ENCODE measurements at places on chromosomes 2 and 18.

DNA sequence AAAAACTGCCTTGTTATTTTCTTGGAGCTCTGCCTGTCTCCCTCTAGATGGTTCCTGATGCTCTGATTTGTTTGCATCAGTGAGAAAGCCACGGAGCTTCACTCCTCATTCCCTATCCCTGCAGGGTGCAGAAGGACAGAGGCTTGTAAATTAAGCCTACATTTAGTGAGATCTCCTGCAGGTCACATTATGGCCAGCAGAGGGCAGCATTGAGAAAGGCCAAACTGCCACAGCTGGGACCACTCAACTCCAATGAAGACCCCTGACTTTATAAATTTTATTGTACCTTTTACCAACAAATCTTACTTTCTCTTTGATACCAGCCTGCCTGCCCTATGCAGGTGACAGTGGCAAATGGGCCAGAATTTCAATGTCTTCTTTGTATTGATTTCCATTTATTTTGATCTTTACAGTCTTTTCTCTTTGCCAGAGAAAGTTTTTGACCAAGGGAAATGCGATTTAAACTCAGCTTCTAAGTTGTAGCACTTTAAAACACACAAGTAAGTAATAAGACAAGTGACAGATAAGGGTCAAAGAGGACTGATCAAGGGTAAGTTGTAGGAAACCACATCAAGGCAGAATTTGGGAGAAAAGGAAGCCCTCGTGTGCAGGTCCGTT is 1029.1 kb upstream of the KLHL29 start:
- DNase-seq = peak; percentile 11

GRCh38 chr18:25350489-25351251 is 1.3 kb downstream of the ZNF521 start:
- DNase-seq = peak; percentile 5

- DNase-seq = no peak
These were observed 653.0 kb upstream of the CHAC2 start for GRCh38 chr2:53114582-53114981.

DNA sequence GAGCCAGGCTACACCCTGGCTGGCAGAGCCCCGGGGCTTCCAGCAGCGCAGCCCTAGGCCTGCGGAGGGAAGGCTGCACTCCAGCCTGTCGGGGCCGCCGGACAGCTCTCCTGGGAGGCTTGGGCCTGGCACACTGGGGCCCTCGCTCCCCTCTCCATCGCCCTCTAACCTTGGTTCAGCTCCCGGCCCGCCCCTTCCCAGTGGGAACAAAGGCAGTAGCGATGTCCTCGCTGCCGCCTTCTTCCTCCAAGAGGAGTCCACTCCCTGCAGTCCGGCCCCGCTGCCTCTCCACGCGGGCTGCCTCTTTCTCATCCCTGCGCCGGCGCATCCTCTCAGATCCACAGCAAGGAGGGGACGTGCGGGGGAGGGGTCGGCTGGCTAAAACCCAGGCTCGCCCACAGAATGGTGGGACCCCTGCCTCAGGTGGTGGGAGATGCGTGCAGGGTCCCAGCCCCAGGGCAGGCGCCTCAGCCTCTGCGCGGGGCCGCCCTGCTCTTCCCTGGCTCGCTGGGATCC is 138.1 kb downstream of the TWIST2 start:
- no peak for DNase-seq

- DNase-seq = no peak
These were observed 39.4 kb upstream of the ASB1 start for GRCh38 chr2:238387332-238387731.

DNA sequence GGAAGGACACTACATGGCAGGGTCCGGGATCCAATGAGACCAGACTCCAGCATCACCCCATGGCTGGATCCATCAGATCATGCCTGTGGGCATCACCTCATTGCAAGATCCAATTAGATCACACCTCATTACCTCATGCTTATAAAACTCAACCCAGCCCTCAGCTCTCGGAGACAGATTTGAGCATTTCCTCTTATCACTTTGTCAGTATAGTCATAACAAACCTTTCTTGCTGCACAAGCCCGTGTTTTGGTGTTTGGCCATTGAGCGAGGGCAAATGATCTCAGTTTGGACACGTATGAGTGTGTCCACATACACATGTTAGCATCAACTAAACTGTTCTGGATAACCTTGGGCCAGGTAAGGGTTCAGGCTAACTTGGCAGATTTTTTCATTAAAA is 58.8 kb downstream of the CCDC195 start:
- DNase-seq = no peak

DNA sequence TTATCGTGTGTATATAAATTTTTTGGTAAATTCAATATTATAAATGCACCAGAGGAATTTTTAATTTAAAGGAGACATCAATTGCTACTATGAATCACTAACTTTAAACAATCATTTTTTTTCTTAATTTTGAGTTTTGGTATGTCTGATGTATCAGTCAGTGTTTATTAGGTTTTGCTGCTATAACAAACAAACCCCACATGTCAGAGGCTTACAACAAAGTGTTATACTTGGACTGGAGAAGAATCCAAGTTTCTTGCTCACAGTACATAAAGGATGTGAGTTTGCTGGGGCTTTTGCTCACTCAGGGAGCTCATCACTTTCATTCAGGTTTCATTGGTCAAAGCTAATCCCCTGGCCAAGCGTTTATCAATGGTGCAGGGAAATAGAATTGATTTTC is 81.8 kb downstream of the VWC2L start:
- no peak for DNase-seq
